ENCODE measurements at places on chromosomes 6 and 20.

- no peak for DNase-seq
Measured at GRCh38 chr6:6152060-6152459, 145.3 kb upstream of the NRN1 start.

DNA sequence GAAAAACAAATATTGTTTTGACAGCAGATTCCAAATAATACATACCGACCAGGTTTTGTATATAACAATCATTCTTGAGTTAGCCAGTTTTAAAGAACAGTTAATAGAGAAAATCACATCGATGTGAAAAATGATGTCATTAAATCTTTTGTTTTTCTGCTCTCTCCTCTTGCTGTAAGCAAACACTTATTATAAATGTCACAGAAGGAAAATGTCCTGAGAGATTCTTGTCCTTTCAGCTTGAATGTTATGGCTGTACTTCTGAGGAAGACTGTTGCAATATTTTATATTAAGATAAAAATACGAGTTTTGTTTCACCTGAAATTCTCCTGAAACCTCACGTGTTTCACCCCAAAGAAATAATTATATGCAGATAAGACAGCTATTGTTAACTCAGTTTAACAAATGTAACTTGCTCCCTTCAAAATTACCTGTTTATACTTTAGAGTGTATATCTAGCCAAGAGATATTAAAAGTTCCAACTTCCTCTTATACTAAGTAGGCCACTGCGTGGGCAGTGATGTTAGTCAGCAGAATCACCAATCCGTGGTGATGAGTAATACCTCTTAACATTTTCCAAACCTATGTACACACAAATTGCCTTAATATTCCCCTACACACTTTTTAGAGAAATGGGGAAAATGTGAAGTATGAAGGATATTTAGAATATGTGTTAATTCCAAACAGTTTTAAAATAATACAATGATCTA is 1111.4 kb upstream of the CITED2 start:
- DNase-seq: no peak

- DNase-seq: no peak
Measured at GRCh38 chr20:12673352-12673751, 335.4 kb upstream of the SPTLC3 start.

- peak; percentile 69 for DNase-seq
Measured at GRCh38 chr6:26536571-26537159, 1.5 kb upstream of the HMGN4 start.

GRCh38 chr6:39319621-39320362 is 2.7 kb downstream of the KCNK16 start:
- DNase-seq: no peak

DNA sequence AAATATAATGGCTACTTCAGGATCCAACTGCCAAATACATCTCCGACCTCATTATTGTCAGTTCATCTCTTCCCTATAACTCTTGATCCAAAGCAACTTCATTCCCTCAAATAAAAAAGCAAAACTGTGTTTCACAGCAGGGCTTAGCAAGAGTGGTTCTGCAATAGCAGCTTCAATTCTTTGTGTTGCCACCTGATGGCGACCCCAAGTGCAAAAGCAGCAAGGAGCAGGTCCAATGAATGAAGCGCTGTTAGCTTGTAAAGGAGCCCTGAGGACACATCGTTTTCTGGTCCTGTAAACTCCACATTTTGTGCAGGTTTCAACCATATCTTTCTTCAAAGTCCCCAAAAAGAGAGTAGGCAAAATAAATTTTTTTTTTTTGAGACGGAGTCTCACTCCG is 19.6 kb downstream of the RTN4IP1 start:
- peak; percentile 69 for DNase-seq

DNA sequence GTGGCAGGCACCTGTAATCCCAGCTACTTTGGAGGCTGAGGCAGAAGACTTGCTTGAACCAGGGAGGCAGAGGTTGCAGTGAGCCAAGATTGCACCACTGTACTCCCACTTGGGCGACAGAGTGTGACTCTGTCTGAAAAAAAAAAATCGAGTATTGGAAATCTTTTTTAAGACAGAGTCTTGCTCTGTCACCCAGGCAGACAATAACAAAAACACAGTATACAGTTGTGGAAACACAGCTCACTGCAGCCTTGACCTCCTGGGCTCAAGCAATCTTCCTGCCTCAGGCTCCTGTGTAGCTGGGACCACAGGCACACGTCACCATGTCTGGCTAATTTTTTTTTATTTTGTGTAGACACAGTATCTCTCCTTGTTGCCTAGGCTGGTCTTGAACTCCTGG is 15.0 kb downstream of the NANP start:
- no peak for DNase-seq

GRCh38 chr6:132354517-132355167 is 46.6 kb downstream of the MOXD1 start:
- peak; percentile 50 for DNase-seq

- no peak for DNase-seq
Measured at GRCh38 chr20:15740046-15740775, 833.0 kb downstream of the KIF16B start.

DNA sequence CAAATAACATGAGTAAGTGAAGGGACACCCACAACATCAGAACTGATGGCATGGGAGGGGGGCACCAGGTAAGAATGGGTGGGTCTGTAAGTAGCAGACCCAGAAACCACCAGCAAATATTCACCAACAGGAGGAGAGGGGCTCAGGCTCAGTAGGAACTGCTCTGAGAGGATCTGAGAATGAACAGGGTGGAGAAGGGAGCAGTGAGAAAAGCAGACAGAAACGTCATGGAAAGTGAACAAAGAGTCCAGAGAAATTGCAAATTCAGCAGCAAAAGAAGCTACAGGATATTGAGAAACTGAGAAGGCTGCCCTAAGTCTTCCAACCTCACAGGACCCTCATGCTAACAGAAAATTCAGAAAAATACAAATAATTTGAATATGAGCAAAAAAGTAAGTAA is 121.3 kb downstream of the KIF16B start:
- no peak for DNase-seq

- no peak for DNase-seq
Measured at GRCh38 chr20:6959900-6960312, 192.4 kb downstream of the BMP2 start.

DNA sequence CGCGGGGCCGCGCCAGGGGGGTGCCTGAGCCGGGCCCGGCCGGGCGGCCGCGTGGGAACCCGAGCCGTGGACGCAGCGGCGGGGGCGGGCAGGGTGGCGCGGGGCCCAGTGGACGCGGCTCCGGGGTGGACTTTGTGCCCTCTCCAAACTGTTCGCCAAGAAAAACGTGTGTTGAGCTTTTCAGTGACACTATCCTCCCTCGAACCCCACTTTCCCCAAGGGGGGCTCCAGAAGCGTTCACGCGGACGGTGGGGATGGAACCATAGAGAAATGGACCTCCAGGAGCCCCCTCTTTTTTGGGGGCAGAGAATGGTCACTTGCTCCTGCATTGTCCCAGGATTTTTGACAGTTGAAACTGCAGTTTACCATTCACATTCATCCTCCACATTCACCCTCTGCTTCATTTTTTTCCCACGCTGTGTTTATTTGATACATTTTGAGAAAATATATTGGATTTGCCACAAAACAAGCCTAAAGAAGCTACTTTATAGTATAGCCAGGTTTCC is 2.9 kb upstream of the HIVEP1 start:
- DNase-seq: no peak

- no peak for DNase-seq
Measured at GRCh38 chr6:121959501-121959900, 440.0 kb upstream of the HSF2 start.

DNA sequence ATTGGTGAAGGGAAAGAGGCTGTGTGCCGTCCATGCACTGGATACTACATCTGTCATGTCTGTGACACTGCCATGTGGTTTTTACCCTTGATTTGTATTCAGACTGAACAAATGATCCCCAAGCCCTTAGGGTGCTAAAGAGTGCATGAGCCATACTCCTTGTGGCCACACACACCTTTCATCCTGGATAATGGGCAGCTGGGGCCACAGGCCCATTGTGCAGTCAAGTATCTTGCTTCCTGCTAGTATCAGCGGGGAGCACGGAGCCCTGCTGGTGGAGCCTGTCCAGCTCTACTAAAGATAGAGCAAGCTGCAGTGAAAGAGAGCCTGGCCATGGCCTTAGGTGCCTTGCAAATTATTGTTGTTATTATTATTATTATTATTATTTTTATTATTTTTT is 75.1 kb downstream of the SLX4IP start:
- DNase-seq: no peak

DNA sequence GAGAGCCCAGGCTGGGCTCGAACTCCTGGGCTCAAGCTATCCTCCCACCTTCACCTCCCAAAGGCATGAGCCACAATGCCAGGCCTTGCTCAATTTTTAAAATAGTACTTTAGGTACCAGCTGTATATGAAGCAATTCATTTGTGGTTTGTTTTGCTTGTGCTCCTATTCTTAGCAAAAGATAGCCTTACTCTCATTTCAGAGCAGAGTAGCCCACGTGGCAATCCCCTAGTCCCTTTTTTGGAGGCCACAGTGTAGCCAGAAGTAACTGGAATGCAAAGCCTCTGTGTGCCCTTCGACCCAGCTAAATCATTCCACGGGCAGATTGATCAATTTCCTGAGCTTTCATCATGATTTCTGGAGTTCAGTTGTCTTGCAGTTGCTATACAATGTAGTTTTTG is 372.2 kb downstream of the NRN1 start:
- DNase-seq: no peak

- DNase-seq: no peak
Measured at GRCh38 chr6:79062708-79063107, 15.3 kb downstream of the PHIP start.

DNA sequence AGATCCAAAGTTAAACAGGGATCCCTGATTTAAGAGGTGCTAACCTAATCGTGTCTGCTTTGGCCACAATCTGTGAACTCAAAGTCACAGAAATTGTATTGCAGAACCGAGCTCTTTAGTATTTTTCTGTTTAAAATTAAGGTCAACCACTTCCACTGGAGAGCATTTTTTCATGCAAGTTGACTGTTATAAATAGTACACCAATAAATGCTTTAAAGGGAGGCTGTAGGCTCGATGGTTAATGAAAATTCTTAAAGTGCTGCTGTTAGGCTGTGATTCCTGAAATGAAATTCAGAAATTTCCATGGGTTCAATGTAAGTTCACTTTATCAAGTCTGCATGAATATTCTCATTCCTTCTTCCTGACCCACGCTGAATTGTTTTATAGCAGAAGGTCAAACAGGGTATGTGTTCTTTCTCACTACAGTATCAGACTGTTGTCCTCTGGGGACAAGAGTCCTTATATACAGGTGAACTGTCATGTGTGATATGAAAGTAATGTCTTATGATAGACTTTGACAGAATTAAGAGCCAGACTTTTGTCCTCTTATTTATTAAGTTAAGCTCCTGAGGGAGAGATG is 92.5 kb upstream of the HDGFL1 start:
- no peak for DNase-seq

DNA sequence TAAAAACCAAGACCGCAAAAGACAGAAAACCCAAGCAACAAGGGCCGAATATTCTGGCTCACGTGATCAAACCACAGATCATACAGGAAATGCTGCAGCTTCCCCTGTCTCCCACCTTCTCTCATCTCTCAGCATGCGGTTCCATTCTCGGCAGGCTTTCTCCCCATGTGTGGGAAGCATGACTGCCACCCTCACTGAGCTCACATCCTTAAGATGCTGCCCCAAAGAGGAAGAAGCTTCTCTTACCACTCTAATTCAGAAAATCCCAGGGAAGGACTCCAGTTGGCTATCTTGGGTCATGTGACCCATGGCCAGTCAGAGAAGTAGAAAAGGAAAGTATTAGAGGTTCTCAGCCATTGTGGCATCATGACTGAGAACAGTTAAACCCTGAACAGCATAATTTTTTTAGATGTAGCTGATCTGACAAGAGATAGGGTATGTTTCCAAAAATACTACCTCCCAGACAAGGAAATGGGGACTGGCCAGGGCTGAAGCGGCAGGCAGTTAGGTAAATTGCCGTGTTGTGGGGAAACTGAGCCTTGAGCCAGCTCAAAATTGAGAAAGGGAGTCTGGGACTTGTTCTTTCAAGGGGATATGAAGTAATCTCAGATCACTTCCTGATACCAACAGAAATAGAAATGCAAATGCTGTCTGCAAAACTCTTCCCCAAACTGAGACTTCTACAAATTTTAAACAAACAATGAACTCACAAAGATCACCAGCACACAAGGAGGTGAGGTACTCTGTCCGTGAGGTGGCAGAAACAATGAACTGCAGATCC is 37.1 kb upstream of the GRM4 start:
- no peak for DNase-seq

- DNase-seq: no peak
Measured at GRCh38 chr6:64489763-64490162, 854.2 kb downstream of the PHF3 start.

DNA sequence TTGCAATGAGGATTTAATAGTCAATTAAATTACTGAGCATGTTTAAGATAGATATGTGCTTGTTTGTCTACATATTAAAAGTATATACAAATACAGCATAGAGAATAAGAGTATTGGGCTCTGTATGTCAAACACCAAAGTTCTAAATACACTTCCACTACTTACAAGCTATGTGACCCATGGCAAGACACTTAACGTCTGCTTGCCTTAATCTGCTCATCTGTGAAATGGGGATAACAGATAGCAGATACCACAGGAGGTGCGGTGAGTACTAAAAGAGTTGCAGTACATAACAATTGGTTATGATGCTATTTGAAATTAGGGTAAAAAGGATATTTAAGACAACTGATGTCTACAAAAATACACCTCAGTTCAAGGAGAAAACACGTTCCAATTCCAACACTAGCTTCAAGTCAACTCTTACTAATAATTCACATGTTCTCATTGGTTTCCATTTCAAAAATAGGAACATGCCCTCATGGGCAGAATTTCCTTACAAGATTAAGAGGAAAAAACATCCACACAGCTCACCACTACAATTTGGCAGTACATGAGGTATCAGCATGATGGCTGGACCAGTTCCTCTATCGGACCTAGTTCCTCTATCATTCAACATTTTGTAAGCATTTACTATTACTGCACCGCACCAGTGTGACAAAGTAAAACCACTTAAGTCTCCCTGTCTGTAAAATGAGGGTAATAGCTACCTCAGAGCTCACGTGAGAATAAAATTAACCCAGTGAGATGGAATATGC is 101.1 kb downstream of the SMLR1 start:
- no peak for DNase-seq

GRCh38 chr6:72824833-72825232 is 203.0 kb downstream of the KCNQ5 start:
- DNase-seq: no peak

DNA sequence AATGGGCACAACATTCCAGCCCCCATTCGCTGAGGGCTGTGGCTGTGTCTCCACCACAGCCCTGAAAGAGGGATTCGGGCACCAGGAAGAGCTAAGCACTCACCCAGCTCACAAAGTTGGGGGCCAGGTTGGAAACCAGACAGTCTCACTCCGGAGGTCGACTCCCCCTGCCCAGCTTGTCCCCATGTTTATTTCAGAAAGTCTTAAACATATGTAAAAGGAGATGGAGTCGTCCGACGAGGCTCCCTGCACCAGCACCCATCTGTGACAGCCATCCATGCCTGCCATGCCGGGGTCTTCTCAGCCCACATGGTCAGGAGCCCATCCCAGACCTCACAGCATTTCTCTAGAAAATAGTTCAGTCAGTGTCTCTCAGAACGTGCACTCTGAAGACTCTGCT is 63.6 kb upstream of the STX16 start:
- no peak for DNase-seq

GRCh38 chr6:20644667-20645370 is 110.6 kb downstream of the CDKAL1 start:
- DNase-seq: no peak

GRCh38 chr6:33732817-33733708 is 13.6 kb downstream of the IP6K3 start:
- no peak for DNase-seq

- peak; percentile 48 for DNase-seq
Measured at GRCh38 chr6:167722634-167723309, 103.9 kb upstream of the AFDN start.

GRCh38 chr6:32371229-32371628 is 474 bp downstream of the TSBP1 start:
- no peak for DNase-seq

Data from endodermal cell (in vitro differentiated cells).